ENCODE measurements at places on chromosomes 12 and 14. TPM values are rescaled to one million over a fixed set of nuclear protein-coding genes. Genes with fewer than 3 reads are reported as not detected.

DNA sequence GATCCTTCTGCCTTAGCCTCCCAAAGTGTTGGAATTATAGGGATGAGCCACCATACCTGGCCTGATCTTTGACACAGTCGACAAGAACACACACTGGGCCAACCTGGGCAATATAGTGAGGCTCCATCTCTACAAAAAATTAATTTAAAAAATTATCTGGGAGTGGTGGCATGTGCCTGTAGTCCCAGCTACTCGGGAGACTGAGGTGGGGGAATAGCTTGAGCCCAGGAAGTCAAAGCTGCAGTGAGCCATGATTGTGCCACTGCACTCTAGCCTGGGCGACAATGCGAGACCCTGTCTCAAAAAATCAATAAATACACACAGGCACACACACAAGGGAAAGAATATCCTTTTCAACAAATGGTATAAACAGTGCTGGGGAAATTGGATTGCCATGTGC is 6.1 kb upstream of the OS9 start:
- no peak for DNase-seq

DNA sequence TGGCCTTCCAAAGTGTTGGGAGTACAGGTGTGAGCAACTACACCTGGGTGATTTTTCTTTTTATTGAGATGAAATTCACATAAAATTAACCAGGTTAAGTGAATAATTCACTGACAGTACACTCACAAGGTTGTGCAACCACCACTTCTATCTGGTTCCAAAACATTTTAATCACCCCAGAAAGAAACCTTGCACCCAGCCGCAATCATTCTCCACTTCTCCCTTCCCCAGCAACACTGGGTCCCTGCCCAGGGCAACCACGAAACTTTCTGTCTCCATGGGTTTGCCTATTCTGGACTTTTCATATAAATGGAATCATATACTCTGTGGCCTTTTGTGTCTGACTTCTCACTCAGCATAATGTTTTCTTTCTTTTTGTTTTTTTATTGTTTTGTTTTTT is 26.3 kb upstream of the MLXIP start:
- DNase-seq: no peak

DNA sequence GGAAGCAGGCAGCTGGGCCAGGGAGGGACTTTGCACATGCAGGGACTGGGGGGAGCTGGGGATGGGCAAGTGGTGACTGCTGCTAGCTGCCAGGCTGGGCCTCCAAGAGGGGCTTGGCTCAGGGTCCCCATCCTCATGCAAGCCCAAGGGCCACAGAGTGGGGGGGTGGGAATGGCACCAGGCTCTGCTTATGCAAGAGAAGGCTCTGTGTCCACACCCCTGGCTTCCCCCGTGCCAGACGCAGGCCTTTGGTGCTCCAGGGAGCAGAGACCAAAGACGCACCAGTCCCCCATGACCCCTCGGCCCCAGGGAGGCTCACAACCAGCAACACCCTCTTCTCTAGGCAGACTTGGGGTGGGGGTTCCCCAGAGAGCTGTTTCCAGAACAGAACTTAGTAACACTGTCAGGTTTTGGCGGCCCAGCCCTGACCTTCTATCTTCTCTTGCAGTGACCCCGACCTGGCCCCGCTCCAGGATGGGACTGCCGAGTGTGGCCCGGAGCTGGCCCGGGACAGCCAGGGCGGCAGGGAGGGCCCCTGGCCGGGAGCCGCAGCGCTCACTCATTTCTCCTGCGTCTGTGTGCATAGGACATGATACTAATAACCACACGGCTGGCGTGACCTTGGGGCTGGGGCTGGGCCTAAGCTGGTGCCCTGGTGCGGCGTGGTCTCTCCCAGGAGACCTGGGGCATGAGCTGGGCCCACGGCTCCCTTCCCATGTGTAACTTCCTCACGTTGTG is 14.3 kb downstream of the XRCC3 start:
- no peak for DNase-seq

GRCh38 chr12:116498471-116498870 is 60.7 kb upstream of the MAP1LC3B2 start:
- no peak for DNase-seq

DNA sequence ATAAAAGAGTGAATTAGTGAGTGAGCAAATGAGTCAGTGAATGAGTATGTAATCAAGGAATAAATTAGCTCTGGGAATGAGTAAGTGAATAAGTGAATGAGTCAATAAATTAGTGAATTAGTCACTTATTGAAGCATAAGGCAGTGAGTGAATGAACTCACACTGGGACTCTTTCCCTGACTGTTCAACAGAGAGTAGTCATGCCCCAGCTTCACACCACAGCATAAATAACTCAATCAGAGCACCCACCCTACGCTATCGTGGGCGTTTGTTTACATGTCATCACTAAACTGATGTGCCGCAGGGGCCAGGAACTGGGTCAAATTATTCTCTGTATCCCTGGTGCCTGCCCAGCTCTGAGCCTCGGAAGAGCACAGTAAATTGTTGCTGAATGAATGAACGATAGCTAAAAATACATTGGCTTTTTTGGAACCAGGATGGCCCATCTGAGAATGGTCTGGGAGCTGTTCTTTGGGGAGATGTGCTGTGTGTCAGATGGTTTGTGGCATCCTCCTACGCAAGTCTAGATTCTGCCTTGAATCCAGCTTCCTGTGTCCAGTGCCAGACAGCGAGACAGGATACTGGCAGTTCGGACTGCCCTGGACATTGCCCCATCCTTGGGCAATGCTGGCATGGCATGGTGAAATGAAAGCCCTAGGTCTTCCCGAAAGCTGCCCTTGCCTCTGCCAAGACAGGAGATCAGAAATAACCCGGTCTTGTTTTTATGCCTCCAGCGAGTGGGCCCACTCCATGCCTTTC is 98.0 kb upstream of the RTL1 start:
- no peak for DNase-seq

DNA sequence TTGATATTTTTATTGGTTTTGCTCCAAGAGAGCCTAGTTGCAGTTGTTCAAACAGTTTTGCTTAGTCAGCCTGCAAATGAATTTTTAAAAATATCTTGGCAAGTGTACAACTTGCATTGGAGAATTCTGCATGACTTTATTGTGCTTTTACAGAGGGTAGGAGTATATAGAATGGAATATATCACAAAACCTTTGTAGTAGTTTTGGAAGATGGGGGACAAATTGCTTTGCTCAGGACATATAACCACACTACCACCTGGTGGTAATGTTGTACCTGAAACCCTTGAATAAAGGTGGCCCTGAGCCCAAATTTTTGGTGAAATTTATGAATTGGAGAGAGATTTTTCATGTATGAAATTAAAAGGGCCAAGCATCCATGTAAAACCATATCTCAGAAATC is 645.2 kb downstream of the MED13L start:
- DNase-seq: no peak

DNA sequence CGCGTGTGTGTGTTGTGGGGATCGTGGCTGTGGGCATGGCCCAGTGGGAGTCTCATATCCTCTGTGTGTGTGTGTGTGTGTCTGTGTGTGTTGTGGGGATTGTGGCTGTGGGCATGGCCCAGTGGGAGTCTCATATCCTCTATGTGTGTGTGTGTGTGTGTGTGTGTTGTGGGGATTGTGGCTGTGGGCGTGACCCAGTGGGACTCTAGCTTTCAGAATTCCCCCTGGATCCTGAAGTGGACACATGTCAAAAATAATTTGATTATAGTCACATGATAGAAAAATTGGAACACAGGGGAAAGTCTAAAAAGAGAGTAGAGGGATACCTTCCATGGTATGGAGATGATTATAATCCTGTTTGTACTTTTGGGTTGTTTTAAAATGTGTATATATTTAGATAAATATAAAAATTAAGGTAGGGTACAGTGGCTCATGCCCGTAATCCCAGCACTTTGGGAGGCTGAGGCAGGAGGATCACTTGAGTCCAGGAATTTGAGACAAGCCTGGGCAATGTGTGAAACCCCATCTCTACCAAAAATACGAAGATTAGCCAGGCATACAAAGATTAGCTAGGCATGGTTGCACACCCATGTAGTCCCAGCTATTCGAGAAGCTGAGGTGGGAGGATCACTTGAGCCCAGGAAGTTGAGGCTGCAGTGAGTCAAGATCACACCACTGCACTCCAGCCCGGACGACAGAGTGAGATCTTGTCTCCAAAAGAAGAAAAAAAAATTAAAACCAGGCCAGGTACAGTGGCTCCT is 11.0 kb downstream of the PAPLN start:
- DNase-seq: no peak

GRCh38 chr14:21092273-21093011 is 6.0 kb downstream of the ZNF219 start:
- DNase-seq: peak; percentile 80

DNA sequence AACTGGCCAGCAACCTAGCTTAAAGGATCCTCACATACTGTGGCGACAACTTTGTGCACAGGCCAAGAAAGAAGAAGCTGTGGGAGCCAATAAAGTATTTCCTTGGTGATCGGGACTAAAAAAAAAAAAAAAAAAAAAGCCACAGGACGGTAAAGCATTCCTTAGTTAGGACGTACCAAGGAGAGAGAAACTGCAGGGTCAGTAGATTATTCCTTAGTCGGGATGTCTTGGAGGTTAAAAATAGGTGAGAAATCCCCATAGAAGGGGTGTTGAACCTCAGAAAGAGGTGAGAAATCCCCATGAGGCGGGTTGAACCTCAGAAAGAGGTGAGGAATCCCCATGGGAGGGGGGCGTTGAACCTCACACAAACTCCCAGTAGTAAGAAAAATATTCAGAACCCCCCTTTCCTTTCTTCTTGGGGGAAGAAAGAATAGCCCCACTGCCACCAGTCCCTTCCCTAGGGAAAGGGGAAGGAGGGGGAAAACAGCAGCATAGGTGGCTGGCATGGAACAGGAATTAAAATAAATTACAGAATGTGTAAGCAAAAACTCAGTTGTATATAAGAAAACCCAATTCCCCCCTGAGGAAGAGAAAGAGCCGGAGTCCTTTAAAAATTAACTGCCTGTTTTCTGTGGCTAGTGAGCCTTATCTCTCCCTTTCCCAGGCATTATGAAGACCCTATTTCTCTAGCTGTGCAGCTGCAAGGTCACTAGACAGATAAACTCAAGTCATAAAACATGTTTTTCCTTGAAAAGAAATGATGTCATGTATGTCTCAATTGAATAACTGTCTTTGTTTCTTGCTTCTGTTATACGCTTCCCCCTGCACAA is 26.8 kb downstream of the KLRK1 start:
- no peak for DNase-seq

DNA sequence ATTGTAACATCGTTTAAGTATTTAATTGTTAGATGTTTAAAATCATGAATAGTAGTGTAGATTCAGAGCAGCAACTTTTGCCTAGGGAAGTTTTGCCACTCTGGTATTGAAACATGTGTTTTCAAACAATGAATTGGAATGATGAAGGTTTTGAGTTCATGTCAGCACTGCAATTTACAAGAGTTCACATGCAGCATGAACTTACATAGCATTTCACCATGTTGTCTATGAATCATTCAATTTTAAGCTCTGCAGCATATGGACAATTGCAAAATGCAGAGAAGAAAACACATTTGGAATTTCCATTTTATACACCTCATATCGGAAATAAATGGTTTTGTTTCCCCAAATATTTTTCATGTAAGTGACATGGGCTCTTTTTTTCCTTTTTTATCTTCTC is 170.7 kb upstream of the CDKN3 start:
- no peak for DNase-seq

GRCh38 chr12:41074473-41074769 is 113.7 kb upstream of the PDZRN4 start:
- DNase-seq: no peak

DNA sequence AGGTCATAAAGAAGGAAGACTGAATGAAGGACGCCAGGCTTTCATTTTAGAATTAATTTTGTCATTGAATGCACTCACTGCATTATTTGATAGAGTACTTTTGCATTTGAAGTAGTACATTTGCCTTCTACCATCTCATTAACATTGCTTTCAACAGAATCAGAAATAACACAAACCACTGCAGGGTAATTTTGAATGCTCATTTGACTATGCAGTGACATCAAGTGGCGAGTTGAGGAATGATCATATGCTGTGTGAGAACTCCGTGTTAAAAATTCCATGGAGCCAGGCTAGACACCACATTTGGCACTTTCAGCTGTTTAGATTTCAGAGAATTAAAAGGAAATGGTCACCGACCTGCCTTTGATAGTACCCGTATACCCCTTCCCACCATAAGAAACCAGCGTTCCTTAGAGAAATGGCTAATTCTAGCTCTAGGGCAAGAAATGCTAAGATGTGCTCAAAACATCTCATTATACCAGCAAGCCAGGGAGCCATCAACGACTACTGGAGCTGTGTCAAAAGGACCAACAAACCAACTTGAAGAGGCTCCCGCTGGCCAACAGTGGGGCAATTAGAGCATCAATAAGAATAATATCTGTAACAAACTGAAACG is 16.5 kb downstream of the HEBP1 start:
- DNase-seq: no peak

DNA sequence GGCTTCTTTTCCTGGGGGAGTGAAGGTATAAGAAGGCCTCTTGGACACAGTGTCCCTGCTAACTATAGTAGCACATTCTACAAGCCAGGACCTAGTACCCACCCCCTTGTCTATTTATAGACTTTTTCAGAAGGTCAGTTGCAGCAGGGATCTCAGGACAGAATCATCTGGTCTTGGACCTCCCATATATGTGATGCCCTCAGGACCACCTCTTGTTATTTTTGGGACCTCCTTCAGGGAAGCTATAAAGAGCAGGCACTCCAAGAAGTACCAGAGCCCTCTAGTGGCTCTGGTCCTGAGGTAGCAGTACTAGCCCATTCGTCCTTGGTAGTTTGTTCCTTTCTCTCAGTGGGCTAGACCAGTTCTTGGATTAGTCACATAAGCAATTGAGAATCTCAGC is 4.3 kb downstream of the COQ10A start:
- DNase-seq: no peak

DNA sequence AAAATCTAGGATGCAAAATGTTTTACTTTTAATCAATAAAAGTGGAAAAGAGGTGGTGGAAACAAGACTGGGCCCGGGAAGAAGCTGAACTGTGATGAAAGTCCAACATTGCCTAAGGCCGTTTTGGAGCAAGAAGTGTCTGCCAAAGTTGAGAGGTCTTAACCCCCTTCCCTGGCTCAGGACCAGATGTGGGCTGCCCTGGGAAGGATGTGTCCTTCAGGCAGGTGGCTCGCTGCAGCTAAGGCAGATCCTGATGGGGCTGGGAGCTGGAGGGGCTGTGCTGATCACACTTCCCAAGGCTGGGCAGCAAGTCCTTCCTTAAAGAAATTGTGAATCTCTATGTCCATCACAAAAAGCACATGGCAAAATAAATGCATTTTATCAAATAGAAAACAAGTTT is 581.6 kb downstream of the GALC start:
- no peak for DNase-seq

DNA sequence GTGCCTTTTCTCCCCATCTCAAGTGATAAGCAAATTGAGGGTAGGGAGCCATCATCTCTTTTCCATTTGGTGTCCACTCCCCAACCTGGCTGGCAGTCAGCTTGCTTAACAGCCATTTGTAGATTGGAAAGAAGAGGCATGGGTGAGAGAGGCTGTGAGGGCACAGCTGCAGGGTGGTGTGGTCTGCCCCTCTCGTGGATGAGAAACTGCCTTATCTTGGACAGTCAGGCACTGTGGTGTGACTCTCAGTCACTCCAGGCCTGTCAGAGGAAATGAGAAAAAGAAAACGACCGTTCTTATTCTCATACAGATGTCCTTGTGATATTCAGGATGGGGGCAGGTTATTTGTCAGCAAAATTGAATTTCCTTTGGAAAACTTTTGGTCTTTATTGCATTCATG is 65.1 kb upstream of the SRSF5 start:
- DNase-seq: no peak

- DNase-seq: no peak
Measured at GRCh38 chr14:96197969-96198368, 6.7 kb upstream of the BDKRB2 start.

The ALDH1L2 gene
- 1.2 TPM for total RNA-seq

The INHBC gene
- not detected for total RNA-seq

The RPGRIP1 gene
- total RNA-seq: not detected

The KRT77 gene
- not detected for total RNA-seq

The EIF2S3B gene
- not detected for total RNA-seq

Data from right atrium auricular region (tissue), 2 donors.